ENCODE measurements at places on chromosomes 7 and 10.

DNA sequence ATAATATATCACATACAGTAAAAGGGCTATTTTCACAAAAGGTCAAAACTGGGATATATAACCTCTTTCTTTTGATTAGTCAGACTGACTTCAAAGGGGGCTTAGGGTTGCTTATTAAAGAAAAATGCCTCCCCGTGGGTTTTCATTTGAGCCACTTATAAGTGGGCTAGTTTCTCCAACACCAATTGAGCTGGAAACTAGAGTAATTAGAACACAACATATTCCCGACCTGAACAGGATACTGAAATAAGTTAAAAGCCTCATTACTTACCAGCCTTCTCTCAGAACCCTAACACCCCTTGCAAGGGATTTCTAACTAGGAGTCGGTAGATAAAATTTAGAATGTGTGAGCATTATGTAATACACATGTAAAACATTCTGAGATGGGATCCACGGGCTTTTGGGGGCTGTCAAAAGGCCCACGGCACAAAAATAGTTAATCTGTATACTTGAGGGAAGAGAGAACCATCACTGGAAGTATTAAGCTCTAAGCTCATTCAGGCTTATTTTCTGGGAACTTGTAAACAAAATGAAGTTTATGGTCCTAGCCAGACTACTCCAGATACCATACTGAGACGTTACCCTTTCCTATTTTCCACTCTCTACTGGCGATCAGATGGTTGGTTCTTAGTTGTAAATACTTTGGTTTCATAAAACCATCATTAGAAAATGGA lies 29.3 kb upstream of the KMT2E start:
- DNase-seq: no peak

DNA sequence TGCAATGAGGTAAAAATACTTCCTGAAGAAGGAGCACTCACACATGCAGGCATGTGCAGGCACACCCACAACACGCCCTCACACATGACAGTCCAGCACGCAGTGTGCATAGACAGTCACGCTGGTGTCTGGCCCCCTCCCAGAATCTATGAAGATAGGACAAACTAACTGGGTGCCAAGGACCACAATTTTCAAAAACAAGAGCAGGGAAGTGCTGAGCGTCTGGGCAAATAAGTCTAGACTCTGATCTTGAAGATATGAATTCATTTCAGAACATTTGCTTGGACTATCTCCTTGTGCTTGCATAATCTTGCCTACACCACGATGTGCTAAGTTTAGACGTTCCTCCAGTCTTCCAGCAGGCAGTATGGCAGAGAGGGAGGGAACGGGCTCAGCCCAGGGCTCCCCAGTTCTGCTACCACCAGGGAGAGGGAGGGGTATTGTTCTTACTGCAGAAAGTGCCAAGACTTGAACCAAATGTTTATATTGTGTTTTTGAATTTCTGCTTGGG lies 276.5 kb upstream of the KLF6 start:
- DNase-seq: no peak

DNA sequence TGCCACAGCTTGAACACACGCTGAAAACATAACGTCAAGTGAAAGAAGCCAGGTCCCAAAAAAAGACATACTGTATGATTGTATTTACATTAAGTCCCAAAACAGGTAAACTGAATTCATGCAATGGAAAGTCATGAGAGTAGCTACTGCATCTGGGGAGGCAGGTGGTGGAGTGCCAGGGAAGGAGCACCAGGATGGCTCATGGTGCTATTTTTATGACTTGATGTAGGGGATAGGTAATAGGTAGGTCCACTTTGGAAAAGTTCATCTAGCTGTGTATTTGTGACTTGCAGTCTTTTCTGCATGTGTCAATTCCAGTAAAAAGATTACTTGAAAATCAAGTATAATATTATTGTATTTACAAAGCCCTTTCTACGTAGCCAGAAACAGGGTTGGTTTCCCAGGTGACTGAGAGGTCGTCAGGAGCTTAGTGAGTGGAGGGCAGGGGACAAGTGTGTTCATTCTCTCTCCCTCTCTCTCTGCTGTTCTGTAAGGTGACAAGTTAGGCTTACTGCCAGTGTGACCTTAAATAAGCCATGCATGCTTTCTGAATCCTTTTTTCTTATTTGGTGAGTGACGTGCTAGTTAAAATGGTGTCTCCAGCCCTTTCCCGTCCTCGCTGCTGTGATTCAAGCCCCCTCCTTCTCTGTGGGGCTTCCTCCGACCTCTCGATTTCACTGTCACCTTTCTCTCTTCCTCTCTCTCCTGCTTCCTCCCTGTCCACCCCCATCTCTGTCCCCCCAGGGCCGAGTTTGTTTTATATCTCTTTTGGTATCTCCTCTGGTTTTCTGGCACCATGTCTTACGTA lies 9.4 kb upstream of the PRKCQ start:
- no peak for DNase-seq

GRCh38 chr10:3807928-3808496 lies 23.0 kb upstream of the KLF6 start:
- DNase-seq: no peak

DNA sequence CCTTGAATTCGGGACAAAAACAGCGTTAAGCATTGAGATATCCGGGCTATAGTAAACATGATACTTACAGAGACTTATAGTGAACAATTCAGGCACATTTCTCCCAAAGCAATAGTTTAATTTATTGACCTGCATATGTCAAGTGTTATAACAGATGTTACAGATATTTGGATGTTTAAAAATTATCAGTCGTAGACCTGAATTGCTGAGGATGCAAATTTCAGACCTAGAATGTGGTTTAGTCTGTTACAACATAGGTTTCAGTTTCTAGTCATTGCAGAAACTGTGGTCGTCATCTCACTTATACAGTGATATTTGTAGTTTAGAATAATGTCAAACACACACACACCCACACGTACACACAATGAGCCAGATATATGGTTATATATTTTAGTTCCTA lies 85.2 kb downstream of the VTI1A start:
- no peak for DNase-seq

DNA sequence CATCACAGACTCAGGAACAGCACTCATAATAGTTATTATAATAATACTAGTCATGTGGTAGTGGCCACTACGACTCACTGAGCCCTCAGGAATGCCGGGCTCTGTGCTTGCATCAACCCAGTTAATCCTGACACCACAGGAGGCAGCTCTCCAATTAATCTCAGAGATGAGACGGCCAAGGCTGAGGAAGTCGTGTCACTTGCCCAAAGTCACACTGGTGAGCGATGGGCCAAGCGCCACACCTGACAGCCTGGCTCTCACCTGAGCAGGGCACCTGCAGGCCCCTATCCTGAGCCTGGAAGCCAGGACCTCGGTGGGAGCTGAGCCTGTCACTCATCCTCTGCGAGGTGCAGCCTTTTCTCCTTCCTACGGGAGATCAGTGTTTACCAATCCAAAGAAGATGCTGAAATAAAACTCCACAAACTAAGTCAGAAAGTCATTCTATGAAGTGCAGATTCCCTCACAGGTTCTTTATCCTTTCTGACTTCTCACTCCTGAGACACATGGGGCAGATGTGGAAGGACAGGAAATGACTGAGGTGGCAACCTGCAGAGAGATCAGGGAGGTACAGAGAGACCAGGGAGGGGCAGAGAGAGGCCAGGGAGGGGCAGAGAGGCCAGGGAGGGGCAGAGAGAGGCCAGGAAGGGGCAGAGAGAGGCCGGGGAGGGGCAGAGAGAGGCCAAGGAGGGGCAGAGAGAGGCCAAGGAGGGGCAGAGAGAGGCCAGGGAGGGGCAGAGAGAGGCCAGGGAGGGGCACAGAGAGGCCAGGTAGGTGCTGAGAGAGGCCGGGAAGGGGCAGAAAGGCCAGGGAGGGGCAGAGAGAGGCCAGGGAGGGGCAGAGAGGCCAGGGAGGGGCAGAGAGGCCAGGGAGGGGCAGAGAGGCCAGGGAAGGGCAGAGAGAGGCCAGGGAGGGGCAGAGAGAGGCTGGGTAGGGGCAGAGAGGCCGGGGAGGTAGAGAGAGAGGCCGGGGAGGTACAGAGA lies 38.5 kb downstream of the VIPR2 start:
- no peak for DNase-seq

GRCh38 chr7:33108554-33109004 lies 625 bp downstream of the RP9 start:
- no peak for DNase-seq

GRCh38 chr10:28906934-28907333 lies 229.6 kb downstream of the BAMBI start:
- DNase-seq: no peak

GRCh38 chr10:59675812-59676211 lies 33.8 kb downstream of the SLC16A9 start:
- DNase-seq: no peak

- no peak for DNase-seq
Measured at GRCh38 chr7:90766814-90767564, 170.9 kb downstream of the CDK14 start.

DNA sequence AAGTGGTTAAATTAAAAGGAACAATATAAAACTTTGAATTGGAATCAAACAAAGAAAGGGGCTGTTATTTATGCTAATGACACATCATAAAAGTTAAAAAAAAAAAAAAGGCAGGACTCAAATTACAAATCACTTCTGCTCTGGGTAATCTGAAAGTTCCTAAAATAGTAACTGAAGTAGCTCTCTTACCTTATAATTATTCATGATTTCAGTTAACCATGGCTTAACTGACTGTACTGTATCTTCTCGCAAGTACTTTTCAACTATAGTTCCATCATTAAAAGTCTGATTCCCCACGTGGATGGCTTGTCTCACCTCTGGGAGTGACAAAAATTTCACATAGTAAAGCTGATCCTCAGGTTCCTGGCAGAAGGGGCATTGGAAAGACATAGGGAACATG lies 82.5 kb downstream of the CPVL start:
- DNase-seq: no peak

DNA sequence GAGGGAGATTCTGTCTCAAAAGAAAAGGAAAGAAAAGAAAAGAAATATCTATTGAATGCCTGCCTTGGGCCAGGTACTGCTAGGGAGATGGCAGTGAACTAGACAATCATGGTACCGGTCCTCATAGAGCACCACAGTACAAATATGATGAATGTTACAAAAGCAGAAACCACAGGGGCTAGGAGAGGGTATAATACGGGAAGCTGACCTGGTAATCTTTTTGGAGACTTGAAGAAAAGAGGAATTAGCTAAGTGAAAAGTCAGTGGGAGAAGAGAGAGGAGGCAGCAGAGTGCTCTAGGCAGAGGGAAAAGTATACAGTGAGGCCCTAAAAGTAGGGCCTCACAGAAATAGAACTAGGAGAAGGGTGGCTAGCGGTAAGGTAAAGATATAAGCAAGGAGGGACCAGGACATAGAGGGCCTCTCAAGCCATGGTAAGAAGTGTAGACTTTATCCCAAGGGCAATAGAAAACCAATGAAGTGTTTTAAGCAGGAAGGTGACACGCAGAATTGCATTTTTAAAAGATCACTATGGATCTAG lies 42.8 kb upstream of the WNT8B start:
- no peak for DNase-seq

GRCh38 chr7:106736508-106737201 lies 75.7 kb upstream of the CCDC71L start:
- no peak for DNase-seq

- no peak for DNase-seq
Measured at GRCh38 chr10:15744217-15744865, 24.6 kb upstream of the ITGA8 start.

GRCh38 chr10:14772399-14772798 lies 2.3 kb downstream of the FAM107B start:
- no peak for DNase-seq

DNA sequence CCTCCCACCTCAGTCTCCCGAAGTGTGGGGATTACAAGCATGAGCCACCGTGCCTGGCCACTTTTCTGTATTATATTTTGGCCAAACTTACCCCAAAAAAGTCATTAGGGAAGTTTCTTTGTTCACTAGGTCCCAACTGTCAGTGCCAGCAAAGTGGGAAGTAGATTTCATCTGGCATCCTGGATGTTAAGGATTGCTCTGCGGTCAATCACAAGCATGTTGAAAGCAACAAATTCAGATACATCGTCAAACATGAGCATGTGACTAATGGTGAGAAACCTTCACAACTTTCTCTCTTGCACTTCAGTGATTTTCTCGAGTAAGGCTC lies 14.3 kb upstream of the LRRC17 start:
- no peak for DNase-seq

DNA sequence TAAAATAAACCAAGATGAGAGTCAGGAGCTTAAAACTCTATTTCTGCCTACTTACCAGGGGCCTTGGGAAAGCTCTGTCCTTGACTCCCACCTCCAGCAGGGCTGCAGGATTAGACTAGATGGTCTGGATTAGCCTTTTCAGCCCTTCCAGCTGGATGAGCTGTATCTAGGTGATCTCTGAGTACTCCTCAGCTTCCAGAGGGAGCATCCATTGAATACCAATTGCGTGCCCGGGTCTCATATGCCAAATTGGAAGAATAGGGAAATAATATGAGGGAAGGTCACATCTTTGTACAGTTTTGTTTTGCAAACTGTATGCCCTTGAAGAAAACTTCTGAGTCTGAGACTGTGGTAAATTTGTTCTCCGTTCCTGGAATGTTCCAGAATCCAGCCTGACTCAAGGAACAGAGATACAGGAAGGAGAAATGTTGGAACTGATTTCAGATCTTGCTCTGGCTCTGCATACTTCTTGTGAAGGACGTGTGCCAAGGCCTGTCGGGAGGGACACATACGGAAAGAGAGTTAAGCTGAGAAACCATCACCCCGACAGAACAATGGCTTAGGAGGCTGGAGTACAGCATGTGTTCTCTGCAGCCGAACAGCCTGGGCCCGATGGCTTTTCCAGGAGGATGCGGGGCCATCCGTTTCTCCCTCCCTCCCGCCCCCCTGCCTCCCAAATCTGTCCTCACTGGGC lies 44.9 kb downstream of the MINDY4 start:
- no peak for DNase-seq

GRCh38 chr10:49096890-49097445 lies 18.4 kb downstream of the VSTM4 start:
- DNase-seq: no peak

DNA sequence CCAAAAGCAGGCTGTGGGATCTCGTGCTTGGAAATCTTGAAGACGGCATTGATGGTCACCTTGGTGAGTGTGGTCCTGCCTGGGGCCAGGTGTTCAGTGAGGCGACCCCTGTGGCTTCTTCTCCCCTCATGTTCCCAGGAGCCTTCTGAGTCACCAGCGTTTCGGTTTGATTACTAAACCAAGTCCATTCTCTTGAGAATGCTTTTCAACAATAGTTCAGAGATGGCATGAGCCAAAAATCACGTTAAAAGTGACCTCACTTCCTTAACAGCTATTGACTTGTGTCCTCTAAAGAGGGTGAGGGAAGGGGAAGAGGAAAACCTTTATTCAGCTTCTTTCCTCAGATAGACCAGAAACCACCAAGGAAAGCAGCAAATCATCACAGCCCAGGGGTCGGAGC lies 315.2 kb downstream of the GATA3 start:
- DNase-seq: no peak

- no peak for DNase-seq
Measured at GRCh38 chr7:148398844-148399365, 191.7 kb upstream of the C7orf33 start.

DNA sequence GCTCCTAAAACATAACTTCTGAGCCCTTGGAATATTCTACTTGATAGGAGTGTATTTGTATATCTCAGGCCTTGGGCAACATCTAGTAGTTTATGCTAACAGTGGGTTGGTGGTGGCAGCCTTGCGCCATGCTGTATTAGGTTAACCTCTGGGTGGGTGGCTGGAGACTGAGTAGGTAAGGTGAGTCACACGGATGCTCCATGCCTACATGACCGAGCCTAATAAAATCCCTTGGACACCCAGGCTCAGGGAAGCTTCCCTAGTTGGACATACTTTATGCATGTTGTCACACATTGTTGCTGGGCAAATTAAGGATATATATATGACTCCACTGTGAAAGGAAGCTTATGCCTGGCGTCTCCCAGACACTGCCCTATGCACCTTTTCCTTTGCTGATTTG lies 6.0 kb upstream of the DAGLB start:
- DNase-seq: no peak

- no peak for DNase-seq
Measured at GRCh38 chr10:125824736-125825135, 1.4 kb downstream of the BCCIP start.

All from activated CD8-positive, alpha-beta memory T cell treated with anti-CD3 and anti-CD28 coated beads for 1 hour (primary cell).